Mammary microvascular endothelial cell (primary cell): ENCODE measurements at places on chromosomes 2 and 18. TPM values are rescaled to one million over a fixed set of nuclear protein-coding genes. Genes with fewer than 3 reads are reported as not detected.

The CDH20 gene
- 0.05 and 0.07 TPM in 2 replicates for total RNA-seq

The ARHGAP15 gene
- total RNA-seq = not detected in 2 replicates

The PTPRM gene
- total RNA-seq = 30.7 and 36.9 TPM in 2 replicates

The FAHD2A gene
- total RNA-seq = 16.7 and 24.8 TPM in 2 replicates

The ANKRD30BL gene
- total RNA-seq = not detected in 2 replicates
